ENCODE measurements at places on chromosomes 16 and 17.

DNA sequence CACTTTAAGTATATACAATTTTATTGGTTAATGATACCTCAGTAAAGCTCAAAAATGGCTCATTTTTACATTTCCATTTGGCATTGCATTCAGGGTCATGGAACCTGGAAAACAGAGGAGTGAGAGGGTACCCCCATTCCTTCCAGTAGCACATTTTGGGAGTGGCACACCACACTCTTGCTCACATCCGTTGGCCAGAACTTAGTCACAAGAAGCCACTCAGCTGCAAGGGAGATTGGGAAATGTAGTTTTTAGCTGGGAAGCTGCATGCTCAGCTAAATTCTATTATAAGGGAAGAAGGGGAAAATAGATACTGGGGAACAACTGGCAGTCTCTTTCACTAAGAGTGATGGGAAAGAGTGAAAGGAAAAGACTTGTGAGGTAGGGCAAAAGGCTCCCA, 102.5 kb upstream of the TMEM97 start:
- no peak overlapping the region for H3K27ac ChIP-seq
- DNase-seq, result no peak
- H3K4me1 ChIP-seq, result peaks cover 2% of the 10 kb centered on the region
- H3K36me3 ChIP-seq, result no peaks in the 10 kb centered on the region
- no peak overlapping the region for H3K4me3 ChIP-seq
- H3K27me3 ChIP-seq, result peaks cover 4% of the 10 kb centered on the region

DNA sequence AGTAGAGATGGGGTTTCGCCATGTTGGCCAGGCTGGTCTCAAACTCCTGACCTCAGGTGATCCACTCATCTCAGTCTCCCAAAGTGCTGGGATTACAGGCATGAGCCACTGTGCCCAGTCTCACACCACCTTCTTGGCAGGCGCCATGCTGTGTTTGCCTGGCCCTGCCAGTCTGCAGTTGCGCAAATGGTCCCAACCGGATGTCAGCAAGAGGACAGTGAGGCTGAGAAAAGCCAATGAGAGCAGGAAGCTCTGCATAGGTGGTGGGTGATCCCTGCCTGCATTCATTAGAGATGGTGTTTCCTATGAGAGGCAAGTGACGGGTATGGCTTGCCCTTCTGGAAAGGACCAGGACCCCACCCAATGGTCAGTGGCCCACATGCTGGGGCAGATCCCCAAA, 59.3 kb downstream of the PECAM1 start:
- H3K4me3 ChIP-seq, result no peak overlapping the region
- DNase-seq, result no peak
- peaks cover 22% of the 10 kb centered on the region for H3K36me3 ChIP-seq
- no peaks in the 10 kb centered on the region for H3K27me3 ChIP-seq
- H3K27ac ChIP-seq, result no peak overlapping the region
- H3K4me1 ChIP-seq, result peaks cover 14% of the 10 kb centered on the region

- H3K4me1 ChIP-seq, result peaks cover 5% of the 10 kb centered on the region
- H3K4me3 ChIP-seq, result no peak overlapping the region
- no peak for DNase-seq
- no peaks in the 10 kb centered on the region for H3K36me3 ChIP-seq
These were observed 1.4 kb upstream of the PIPOX start for GRCh38 chr17:29041571-29041970.

DNA sequence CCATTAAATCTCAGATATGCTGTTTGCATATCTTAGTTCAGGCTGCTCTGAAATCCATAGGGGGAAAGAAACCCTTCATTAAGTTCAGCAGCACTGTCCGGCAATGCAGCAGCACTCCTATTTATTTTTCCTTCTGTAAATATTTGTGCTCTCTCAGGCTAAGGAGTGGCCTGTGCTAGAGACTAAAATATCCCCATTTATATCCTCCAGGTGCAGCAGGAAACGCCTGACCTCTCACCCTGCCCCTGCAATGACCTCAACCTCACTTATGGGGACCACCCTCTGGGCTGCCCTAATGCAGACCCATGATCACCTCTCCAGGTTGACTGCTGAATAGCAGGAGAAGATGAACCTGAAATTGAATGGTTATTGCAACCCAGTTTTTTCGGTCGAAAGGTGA, 165.0 kb upstream of the ELAC2 start:
- no peaks in the 10 kb centered on the region for H3K27me3 ChIP-seq
- no peak for DNase-seq
- no peaks in the 10 kb centered on the region for H3K4me1 ChIP-seq
- no peak overlapping the region for H3K27ac ChIP-seq
- H3K36me3 ChIP-seq, result no peaks in the 10 kb centered on the region

- H3K27me3 ChIP-seq, result no peaks in the 10 kb centered on the region
- no peak overlapping the region for H3K27ac ChIP-seq
- no peaks in the 10 kb centered on the region for H3K4me1 ChIP-seq
- H3K36me3 ChIP-seq, result peaks cover 47% of the 10 kb centered on the region
- H3K4me3 ChIP-seq, result no peak overlapping the region
These were observed 30.5 kb downstream of the KIAA0753 start for GRCh38 chr17:6610011-6610410.

DNA sequence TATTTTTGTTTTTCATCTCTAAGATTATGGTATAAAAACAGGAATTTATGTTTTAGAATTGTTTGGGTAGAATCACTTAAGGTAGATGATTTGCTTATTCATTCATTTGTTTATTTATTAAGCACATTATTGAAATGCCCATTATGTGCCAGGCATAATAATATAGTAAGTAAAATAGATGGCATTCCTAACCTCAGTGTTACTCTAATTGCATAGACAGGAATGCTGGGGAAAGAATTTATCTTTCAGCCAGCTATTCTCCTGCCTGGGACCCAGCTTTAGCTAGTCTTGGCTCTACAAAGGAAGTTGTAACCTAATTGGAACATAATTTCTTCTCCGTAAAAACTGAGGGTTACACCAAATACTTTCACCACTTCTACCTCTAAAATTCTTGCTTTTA, 44.6 kb downstream of the NFAT5 start:
- no peak for DNase-seq
- H3K27ac ChIP-seq, result no peak overlapping the region
- H3K4me3 ChIP-seq, result no peak overlapping the region
- no peaks in the 10 kb centered on the region for H3K36me3 ChIP-seq

DNA sequence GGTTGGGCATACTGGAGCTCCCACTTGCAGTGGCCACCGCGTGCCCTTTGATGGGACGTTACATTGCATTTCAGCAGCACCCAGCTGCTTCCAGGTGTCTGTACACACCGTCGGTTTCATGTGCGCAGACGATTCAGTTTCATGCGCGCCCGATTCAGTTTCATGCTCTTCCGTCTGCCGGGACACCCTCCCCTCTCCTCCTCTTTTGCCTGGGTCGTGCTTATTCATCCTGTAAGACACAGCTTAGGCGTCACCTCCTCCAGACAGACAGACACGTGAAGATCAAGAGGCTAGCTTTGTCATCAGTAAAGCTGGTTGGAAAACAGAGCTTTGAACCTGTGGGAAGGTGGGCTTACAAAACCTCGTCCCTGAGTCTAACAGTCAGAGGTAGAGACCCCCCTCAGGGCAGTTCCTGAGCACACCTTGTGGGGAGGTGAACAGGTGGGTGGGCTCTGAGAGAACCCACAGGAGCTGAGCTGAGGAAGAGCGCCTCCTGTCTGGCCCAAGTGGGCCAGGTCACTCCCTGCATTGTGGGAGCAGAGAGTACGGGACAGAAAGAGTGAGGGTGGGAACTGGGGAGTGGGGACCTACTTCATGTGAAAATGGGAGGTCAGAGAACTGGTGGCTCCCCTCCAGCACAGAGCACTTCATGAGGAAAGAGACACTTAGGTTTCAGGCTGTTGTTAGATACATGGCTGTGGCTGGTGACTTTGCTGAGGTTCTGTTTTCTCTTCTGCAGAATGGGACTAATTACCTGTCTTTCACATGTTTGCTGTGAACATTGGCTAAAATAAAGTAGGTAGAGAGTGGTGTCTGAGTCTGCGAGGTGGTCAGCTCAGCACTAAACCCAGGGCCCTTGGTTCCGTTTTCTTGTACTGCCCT, 122.1 kb downstream of the SNX29 start:
- no peak for DNase-seq
- H3K4me1 ChIP-seq, result peaks cover 13% of the 10 kb centered on the region
- no peaks in the 10 kb centered on the region for H3K36me3 ChIP-seq
- no peak overlapping the region for H3K4me3 ChIP-seq
- H3K27me3 ChIP-seq, result peaks cover 2% of the 10 kb centered on the region
- H3K27ac ChIP-seq, result no peak overlapping the region

- peaks cover 10% of the 10 kb centered on the region for H3K36me3 ChIP-seq
- peaks cover 31% of the 10 kb centered on the region for H3K4me1 ChIP-seq
- H3K27ac ChIP-seq, result peak overlapping the region; percentile 91
- peak overlapping the region; percentile 99 for H3K4me3 ChIP-seq
- DNase-seq, result no peak
These were observed 610 bp downstream of the VPS4A start for GRCh38 chr16:69311533-69312387.

DNA sequence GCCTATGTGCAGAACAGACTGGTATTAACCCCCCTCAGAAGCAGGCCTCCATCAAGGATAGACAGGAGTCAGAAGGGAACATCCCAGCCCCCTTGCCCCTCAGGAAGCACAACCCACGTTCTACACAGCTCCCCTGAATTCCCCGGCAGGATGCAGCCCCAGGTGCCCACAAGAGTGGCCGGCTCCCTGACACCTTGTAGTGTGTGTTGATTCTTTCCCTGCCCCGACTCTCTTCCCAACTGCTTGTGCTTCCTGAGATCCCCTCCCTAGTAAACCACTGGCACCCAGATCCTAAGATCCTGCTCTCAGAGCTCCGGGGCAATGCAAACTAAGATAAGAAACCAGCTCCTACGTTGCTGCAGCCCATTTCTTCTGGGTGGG, 34.8 kb upstream of the LITAF start:
- H3K27ac ChIP-seq, result peak overlapping the region; percentile 100
- peaks cover 79% of the 10 kb centered on the region for H3K4me1 ChIP-seq
- H3K27me3 ChIP-seq, result peaks cover 13% of the 10 kb centered on the region

GRCh38 chr16:68369168-68369567, 58.3 kb downstream of the PRMT7 start:
- DNase-seq, result no peak
- peak overlapping the region; percentile 69 for H3K27ac ChIP-seq
- H3K36me3 ChIP-seq, result no peaks in the 10 kb centered on the region
- H3K27me3 ChIP-seq, result peaks cover 2% of the 10 kb centered on the region

DNA sequence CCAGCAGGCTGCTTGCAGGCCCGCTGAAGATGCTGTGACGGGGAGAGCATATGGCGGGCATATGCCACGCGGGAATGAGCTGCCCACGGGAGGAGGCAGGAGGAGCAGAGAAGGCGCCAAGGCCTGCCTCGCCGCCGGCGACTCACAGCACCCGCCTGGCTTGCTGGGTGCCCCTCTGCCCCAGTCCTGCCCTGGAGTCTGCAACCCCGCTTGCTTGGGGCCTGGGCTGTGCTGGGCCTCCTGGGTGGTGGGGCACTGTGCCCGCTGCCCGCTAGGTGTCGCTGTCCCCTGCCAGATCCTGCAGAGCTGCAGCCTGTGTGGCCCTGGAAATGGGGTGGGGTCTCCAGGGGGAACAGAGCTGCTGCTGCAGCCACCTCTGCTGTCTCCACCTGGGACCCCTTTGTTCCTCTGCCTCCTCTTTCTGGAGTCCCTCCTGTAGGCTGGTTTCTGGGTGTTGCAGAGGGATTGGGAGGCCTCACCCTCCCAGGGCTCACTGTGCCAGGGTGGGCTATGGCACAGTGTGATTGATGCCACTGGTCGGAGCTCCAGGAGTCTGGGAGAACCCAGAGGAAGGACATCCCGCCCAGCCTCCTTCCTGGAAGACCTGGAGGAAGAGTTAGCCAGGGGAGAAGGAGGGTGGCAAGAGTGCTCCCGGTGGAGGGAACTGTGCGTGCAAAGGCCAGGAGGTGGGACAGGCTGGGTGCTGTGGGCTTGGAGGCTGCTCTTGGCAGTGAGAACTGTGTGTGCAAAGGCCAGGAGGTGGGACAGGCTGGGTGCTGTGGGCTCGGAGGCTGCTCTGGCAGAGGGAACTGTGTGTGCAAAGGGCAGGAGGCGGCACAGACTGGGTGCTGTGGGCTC, 141.0 kb upstream of the CIBAR2 start:
- H3K27me3 ChIP-seq, result peaks cover 10% of the 10 kb centered on the region
- peak; percentile 59 for DNase-seq
- no peaks in the 10 kb centered on the region for H3K36me3 ChIP-seq
- H3K27ac ChIP-seq, result no peak overlapping the region
- H3K4me1 ChIP-seq, result no peaks in the 10 kb centered on the region

GRCh38 chr17:67474081-67474661, 97.1 kb downstream of the PITPNC1 start:
- H3K36me3 ChIP-seq, result peaks cover 4% of the 10 kb centered on the region
- peak overlapping the region; percentile 61 for H3K4me3 ChIP-seq
- DNase-seq, result no peak
- H3K27ac ChIP-seq, result peak overlapping the region; percentile 95
- H3K27me3 ChIP-seq, result peaks cover 4% of the 10 kb centered on the region

GRCh38 chr17:77686903-77687302, 271.6 kb upstream of the TNRC6C start:
- peaks cover 19% of the 10 kb centered on the region for H3K4me1 ChIP-seq
- no peak overlapping the region for H3K27ac ChIP-seq
- no peak for DNase-seq
- no peak overlapping the region for H3K4me3 ChIP-seq

DNA sequence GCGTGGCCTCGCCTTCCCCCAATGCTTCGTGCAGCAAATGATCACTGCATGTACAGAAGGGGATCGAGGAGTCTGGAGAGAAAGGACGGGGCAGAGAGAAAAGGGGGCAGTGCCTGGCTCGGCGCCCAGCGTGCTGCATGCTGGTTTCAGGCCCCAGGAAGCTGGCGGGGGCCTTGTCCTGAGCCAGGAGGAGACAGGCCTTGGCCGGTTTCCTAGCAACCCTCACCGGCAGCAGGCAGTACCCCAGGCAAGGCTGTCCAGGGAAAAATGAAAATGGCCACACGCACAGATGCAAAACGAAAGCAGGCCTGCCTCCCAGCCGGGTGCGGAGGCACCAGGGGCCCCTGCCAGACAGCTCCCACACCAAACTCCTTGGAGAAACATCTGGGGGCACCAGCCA, 126.3 kb downstream of the ZFHX3 start:
- peak overlapping the region; percentile 43 for H3K27ac ChIP-seq
- H3K4me1 ChIP-seq, result peaks cover 26% of the 10 kb centered on the region
- H3K36me3 ChIP-seq, result no peaks in the 10 kb centered on the region
- H3K27me3 ChIP-seq, result no peaks in the 10 kb centered on the region
- H3K4me3 ChIP-seq, result peak overlapping the region; percentile 64

GRCh38 chr16:68487669-68488068, 39.4 kb upstream of the SMPD3 start:
- H3K36me3 ChIP-seq, result no peaks in the 10 kb centered on the region
- no peaks in the 10 kb centered on the region for H3K4me1 ChIP-seq
- no peak overlapping the region for H3K27ac ChIP-seq
- no peak for DNase-seq

GRCh38 chr16:15772579-15773293, 84.1 kb downstream of the MYH11 start:
- H3K27ac ChIP-seq, result no peak overlapping the region
- H3K4me3 ChIP-seq, result no peak overlapping the region
- H3K36me3 ChIP-seq, result no peaks in the 10 kb centered on the region
- H3K4me1 ChIP-seq, result no peaks in the 10 kb centered on the region
- peaks cover 1% of the 10 kb centered on the region for H3K27me3 ChIP-seq

- peak overlapping the region; percentile 99 for H3K27ac ChIP-seq
- H3K4me3 ChIP-seq, result peak overlapping the region; percentile 93
- H3K4me1 ChIP-seq, result peaks cover 47% of the 10 kb centered on the region
These were observed 432 bp downstream of the ZNF276 start for GRCh38 chr16:89721546-89722391.
